ENCODE measurements at places on chromosomes 16 and 17. TPM values are rescaled to one million over a fixed set of nuclear protein-coding genes. Genes with fewer than 3 reads are reported as not detected.

The PPP1R27 gene
- 0.94 TPM for polyA plus RNA-seq

DNA sequence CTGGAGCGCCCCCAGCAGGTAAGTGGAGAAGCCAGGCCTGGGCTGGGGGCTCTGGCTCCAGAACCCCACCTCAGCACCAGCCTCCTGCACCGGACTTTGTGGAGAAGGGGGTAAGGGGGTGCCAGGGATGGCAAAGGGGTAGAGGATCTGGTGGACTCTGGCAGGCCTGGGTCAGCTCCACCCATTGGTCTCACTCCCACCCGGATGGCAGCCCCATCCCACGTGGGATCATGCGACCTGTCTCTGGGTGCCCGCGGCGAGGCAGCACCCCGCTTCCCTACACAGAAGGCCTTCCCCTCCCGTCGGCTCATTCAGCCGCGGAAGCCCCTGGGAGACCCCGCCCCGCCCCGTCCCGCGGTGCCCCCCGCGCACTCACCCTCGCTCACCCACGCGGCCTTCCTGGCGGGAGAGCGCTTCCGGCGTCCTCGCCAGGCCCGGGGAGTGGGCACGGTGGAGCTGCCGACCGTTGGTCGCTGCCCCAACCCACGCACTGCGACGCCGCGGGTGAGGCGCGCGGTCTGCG is 498 bp upstream of the PLEKHG4 start:
- DNase-seq, result peak; percentile 30

- no peak for DNase-seq
Observed at GRCh38 chr16:73418691-73419090, 370.8 kb upstream of the ZFHX3 start.

DNA sequence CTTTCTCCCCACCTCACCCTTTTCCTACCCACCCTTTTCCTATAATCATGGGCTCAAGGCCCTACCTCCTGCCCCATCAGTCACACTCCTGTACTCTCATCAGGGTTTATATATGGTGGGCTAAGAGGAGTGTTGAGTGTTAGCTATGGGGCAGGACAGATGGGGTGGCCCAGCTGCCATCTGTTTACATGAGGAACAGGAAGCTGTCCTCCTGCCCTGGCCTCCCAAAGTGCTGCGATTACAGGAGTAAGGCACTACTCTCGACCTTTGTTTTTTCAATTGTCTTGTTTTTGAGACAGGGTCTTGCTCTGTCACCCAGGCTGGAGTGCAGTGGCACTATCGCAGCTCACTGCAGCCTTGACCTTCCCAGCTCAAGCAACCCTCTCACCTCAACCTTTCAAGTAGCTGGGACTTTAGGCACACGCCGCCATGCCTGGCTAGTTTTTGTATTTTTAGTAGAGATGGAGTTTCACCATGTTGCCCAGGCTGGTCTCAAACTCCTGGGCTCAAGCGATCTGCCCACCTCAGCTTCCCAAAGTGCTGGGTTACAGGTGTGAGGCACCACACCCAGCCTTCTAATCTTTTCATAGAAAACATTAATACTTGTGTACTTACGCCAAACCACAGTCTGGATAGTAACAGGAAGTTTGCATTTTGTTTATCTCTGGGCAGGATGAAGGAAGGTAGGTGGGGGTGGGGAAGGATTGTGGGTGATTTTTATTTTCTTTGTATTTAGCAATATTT is 1.6 kb downstream of the TRADD start:
- no peak for DNase-seq

DNA sequence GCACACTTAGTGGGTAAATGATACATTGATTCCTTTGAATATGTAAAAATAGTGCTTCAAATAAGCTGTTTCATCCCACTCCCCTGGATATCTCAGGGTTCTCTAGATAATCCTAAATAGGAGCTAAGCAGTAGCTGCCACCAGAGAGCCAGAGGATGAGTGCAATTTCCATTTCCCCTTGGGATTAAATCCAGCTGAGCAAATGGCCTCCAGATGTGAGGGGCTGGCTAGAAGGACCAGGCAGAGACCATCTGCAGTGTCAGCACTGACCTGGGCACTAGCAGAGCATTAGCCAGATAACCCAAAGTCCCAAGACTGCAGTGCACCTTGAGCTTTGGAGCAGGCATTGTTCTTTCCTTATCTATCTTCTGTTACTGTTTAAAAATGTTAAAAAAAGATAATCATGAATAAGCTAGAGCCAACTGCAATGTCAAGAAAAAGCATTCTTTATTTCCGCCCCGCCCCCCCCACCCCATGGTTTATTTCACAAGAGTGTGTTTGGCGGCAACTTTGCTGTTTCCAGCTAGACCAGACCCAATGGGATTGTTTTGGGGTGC is 19.5 kb downstream of the GPR179 start:
- no peak for DNase-seq
